ENCODE measurements at places on chromosomes 12 and 14.

DNA sequence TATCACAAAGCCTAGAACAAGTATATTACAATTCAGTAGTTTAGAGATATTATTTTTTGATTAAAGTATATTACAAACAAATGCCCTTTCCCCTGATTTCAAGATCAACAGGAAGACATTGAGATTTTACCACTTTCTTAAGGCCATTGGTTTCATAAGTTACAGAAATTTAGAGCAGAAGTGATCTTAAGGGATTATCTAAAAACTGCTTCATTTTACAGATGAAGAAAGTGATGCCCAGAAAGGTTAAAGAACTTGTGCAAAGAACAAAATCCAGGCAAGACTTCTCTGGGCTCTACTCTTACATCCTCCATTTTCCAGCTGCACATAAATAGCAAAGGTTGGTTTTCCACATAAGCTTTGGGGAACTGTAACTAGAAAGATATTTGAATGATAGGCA, 87.5 kb downstream of the DUSP6 start:
- DNase-seq: no peak

- no peak for DNase-seq
Observed at GRCh38 chr14:77273796-77274195, 2.8 kb upstream of the NGB start.

DNA sequence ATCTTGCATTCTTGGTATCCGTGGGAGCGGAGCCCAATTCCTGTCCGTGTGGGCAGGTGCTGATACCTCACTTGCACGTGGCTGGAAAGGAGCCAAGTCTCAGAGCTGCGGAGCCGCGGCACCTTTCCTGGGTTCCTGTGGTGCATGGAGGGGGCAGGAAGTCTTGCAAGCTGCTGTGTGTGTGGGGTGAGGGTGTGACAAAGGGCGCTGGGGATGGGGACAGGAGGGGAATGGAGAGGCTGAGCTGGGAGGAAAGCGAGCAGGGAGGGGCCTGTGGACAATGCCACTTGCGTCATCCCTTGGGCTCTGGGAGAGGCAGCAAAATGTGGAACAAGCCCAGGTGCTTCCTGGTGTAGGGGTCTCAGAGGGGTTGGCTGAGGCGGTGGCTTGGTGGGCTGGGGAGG, 86.7 kb downstream of the CALM1 start:
- peak; percentile 51 for DNase-seq

- no peak for DNase-seq
Observed at GRCh38 chr12:132244724-132245295, 84.6 kb downstream of the GALNT9 start.

DNA sequence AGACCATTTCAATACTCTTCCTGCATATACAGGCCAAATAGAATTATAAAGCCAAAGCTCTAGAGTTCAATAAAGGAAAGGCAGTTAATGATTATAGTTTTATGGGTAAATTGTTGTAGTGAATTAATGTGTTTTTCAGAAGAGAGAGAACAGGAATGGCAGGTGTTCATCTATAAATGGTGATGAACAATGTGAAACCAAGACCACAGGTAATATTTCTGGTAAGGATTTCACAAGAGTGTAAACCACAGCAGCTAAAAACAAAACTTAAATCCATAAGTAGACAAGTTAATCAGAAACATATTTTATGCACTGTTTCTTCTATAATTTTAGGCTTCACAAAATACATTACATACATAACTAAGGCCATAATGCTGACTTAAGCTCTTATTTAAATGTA, 204.4 kb downstream of the SYT1 start:
- DNase-seq: no peak

GRCh38 chr14:47675466-47676314, at the start of gene MDGA2:
MDGA2 (minus strand) TSS chr14:47675605.
- no peak for DNase-seq

GRCh38 chr12:26455936-26456574, 260.7 kb downstream of the SSPN start:
- no peak for DNase-seq

- DNase-seq: no peak
Observed at GRCh38 chr12:125528281-125528680, 463.0 kb downstream of the AACS start.

- peak; percentile 92 for DNase-seq
Observed at GRCh38 chr14:69767369-69767999, 542 bp downstream of the SRSF5 start.

DNA sequence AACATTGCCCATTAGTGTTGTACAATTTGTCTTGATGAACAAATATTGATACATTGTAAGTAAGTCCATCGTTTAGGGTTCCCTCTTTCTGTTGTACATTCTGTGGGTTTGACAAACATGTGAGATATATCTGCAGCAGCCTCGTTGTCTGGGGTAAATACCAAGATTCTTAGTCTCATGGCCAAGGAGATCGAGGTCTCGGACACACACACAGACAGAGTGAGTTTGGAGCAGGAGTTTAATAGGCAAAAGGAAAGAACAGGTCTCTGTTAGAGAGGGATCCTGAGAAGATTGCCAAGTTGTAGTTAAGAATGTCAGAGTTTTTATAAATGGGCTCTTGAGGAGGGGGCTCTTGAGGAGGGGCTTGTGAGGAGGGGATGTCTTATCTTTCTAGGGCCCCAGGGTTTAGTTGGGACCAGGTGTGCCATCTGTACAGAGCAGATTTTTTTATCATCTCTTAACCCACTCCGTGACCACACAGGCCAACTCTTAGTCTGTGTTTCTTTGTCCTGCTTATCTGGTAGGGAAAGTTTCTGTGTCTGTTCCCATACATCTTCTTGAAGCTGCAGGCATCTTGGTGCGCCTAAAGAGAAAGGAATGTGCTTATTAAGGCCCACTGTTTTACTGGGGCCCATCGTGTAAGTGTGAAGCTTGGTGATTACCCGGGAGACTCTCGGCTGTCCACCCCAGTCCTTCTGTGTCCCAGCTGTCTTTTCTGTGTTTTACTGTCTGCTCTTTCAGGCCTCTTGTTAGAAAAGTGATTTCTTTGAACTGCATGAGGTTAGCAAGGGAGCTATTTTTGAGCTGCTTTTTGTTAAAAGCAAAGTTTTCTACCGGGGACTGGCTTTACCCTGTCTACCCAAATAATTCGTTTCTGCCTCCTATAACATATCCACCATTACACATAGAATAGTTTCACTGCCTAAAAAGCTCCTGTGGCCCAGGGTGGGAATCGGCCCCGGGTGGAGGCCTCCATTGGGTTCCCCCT, 22.4 kb upstream of the CLEC2D start:
- DNase-seq: no peak

DNA sequence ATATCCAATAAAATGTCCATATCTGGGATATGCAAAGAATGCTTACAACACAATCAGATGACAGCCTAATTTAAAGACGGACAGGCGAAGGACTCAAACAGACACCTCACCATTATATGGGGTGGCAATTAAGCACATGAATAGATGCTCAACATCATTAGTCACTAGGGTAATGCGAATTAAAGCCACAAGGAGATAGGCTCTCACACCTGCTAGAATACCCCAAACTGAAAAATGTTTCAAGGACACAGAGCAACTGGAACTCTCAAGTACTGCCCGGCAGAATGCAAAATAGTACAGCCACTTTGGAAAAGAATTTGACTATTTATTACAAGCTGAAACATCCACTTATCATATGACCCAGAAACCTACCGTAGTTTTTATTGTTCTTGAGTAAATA, 42.9 kb downstream of the FERMT2 start:
- no peak for DNase-seq

DNA sequence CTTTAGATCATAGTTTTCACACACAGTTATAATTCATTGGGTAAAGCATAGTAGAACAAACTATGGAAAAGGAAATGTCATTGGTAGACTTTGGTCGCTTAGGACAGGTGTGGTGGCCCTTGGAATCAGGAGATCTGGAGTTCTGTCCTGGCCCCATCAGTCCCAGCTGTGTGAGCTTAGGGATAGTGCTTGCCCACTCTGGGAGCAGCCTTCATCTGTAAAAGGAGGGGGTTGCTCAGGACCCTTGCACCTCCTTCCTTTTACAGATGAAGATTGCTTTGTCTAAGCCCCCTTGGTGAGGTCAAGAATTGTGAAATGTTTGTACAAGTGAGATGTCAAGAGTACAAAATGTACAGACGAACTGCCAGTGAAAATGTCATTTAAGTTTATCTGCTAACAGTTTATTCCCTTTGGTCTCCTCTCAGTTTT, 93.2 kb downstream of the BORCS5 start:
- DNase-seq: no peak

GRCh38 chr14:63438065-63438757, 105.0 kb downstream of the PPP2R5E start:
- peak; percentile 69 for DNase-seq

DNA sequence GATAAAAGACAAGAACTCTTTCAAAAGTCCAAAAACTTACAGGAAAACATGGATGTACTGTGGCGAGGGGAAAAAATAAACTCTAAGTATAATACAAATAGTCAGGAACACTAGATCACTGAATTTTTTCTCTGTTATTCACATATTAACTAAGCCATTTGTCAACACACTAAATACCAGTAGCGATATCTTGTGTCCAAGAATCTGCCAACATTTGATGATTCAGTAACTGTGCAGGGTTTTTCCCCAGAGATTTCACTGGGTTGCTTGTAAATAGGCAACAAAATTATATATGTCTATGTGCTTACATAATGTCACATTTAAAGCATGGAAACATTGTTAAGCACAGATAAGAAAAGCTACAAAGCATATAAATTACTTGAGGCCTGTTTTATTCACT, 205.9 kb downstream of the KIF21A start:
- no peak for DNase-seq

DNA sequence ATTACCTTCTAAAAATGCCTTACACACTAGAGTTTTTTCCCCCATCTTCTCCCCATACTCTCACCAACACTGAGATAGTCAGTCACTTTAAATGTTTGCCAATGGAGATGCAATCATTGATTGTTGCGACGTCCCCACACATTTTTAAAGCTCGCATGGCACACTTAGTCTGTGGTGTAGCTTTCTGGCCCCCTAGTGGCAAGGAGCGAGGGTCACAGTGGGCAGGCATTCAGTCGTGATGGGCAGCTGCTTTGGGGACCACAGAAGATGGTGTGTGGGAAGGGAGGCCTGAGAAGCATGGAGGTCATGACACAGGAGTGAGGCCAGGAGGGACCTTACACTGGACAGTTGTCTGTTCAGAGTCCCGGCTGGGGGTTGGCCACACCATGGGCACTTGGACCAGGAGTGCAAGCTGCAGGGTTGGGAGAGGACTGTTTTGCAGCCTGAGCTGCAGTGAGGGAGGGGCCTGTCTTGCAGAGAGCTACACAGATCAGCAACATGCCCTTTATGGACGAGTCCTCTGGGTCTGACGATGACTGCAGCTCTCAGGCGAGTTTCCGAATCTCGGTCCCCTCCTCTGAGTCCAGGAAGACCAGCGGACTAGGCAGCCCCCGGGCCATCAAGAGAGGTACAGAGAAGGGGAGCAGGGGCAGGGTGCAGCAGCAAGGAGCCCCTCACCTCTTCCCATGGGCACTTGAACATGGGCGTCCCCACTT, 28.6 kb downstream of the PIGH start:
- peak; percentile 40 for DNase-seq

DNA sequence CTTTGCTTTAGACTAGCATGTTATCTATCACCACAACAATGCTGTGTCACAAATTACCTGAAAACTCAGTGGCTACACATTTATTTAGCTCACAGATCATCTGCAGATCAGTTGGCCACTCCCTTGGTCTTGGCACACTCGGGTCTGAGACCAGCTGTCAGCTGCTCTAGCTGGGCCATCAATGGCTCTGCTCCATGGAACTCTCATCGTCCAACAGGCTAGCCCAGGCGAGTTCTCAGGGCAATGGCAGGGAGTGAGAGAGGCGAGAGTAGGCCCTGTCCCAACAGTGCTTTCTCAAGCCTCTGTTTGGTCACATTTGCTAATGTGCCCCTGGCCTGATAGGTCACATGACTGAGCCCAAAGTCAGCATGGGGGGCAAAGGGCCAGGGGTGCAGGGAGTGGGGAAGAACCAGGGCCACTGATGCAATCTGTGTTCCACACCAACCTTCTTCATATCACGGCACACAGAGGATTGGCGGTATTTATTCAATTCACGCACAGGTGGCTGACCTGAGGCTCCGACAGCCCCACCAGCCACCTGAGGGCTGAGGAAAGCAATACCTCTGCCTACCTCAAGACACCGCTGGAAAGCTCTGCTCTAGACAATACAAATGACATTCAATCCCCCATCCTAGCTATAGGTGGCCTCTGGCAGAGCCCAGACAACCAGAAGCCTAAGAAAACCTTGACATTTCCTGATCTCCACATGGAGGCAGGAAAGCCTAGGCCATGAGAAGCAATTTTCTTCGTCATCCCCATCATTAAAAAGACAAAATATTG, 82.5 kb downstream of the NT5DC3 start:
- DNase-seq: no peak

DNA sequence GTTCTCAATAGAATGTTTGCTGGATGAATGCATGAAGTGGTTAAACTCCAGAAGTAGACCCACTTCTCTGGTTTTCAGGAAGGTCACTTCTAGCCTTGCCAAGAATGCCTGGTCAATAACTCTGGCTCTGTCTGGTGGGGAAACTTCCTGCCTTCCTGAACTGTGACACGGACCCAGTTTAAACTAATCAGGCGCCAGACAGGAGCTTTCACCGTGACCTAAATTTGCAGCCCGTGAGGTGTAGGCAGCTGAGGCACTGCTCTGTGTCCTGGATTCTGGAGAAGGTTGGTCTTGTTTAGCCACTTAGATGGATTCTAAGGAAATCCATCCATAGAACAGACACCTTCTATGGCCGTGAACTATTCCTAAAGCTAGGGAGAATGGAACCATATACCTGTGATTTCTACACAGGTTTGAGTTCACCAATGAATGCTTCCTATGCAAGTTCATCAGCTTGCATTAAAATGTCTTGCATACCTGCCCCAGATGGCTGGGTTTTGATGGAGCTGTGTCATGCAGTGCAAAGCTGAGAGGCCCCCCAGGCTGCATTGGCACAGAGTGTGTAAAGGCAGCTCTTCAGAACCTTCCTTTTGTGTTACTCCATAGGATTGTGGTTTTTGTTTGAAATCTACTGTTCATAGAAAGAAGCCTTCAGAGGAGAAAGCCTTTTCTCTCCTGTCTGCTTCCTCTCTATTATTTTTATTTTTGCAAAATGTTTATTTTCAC, 4.4 kb downstream of the CHST11 start:
- DNase-seq: no peak

- DNase-seq: no peak
Observed at GRCh38 chr12:46523863-46524770, 151.5 kb upstream of the SLC38A2 start.

DNA sequence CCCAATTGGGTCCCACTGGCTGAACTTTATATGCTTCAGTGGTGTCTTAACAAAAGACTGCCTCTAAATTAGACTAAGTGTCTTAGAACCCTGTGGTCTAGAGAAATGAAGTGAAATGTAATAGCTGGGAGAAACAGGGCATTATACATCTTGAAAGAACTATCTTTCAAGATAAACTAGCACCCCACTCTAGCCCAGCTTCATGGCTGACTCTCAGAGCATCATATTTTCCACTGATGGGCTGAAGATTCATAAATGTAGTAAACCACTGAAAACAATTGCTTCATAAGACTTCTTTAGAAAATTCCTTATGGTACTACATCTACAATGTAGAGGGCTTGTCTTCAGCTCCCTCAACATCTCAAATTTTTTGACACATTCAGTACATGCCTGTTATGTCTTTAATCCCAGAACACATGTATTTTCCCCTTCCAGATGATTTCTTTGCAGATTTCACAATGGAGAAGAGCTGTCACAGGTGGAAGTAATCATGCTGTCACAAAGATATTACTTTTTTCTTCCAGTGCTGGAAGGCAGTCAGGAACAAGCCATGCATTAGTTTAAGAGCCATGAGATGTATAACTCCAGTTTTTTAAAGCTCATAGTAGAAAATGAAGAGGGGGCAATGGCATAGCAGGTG, 48.5 kb downstream of the IFNG-AS1 start:
- no peak for DNase-seq
